Stimulated activated CD8-positive, alpha-beta memory T cell treated with anti-CD3 and anti-CD28 coated beads, Interleukin-2, amount 100 ng/mL, for 48 hours (primary cell): ENCODE measurements at places on chromosomes 3 and 15.

DNA sequence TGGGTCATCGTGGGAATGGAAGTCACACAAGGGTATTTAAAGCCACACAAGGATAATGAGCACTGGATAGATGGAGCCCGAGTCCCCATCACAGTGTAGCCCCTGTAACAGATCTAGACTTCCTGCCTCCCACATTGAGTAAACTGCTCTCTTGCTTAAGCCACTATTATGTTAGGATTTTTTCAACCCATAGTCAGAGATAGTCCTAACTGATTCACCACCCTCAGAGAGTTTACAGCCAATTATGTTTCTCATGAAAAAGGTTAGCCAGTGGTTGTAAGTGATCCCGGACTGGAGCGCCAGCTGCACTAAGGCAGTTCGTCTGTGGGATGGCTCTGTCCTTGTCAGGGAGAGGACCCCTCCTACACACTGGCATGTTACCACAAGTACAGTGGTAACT lies 77.0 kb downstream of the KLF13 start:
- no peak for DNase-seq

GRCh38 chr3:52354676-52355075 lies 38.6 kb downstream of the DNAH1 start:
- DNase-seq = no peak

DNA sequence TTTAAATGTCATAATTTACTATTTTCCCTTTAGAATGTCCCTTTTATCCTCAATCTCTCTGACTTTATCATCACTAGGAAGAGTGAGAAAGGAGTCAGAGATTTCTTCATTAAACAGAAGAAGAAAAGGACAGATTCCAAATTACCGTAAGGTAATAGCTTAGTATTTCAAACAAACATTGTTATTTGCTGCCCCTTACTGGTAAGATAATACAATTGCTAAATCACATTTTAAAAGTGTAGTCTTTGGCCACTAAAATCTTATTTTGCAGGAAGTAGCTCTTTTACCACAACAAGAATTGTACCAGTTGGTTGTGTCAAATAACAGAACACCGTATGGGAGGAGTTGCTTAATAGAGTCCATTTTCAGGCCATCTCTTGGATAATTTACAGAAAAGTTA lies 53.7 kb downstream of the CGGBP1 start:
- DNase-seq = no peak

GRCh38 chr3:23303601-23304217 lies 100.6 kb downstream of the UBE2E2 start:
- no peak for DNase-seq

GRCh38 chr3:173404156-173404555 lies 6.6 kb downstream of the NLGN1 start:
- DNase-seq = no peak

DNA sequence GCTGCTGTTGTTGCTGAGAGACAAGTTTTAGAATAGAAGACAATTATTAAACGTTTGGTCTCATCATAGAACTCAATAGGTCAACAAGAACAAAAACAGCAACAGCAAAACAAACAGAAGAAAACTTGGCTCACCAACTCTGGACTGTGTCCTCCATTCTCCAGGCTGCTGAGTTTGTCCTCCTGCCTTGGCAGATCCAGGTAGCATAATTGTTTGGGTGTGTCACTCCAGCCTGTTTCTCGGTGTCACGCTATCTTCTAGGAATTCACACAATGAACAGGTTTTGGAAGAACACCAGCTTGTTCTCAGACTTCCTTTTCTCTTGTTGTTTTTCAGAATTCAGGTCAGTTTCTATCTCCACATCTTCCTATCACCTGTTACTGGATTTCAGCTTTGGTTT lies 34.7 kb downstream of the ARRDC4 start:
- no peak for DNase-seq

GRCh38 chr15:90530250-90531051 lies 728 bp downstream of the CRTC3 start:
- peak; percentile 29 for DNase-seq

DNA sequence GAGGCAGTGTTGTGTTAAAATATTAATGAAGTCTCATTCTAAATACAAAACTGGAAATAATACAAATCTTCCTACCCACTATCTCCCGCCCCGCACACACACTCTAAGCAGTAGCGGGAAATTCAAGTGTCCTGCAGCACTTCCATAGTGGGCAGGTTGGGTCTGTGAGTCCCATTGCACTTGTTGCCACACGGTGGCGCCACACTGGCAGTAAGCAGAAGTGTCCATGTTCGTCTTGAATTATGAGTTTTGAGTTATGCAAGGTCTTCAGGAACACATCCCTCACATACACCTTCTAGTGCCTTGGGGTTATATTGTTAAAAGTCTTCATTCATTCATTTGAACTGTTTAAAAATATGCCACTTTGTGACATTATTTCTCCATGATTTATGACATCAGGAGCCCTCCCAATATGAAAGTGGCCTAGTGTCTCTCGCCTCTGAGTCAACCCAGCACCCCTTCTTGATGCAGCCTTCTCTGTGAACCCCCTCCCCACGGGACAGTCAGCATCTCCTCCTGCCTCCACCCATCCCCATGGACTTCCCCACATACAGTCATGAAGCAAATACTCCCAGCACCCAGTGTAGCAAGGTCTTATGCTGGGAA lies 17.6 kb upstream of the CCDC174 start:
- DNase-seq = peak; percentile 26

GRCh38 chr15:50219820-50220219 lies 37.8 kb downstream of the SLC27A2 start:
- DNase-seq = no peak

- no peak for DNase-seq
Observed at GRCh38 chr15:81813215-81813614, 232.6 kb downstream of the MEX3B start.

DNA sequence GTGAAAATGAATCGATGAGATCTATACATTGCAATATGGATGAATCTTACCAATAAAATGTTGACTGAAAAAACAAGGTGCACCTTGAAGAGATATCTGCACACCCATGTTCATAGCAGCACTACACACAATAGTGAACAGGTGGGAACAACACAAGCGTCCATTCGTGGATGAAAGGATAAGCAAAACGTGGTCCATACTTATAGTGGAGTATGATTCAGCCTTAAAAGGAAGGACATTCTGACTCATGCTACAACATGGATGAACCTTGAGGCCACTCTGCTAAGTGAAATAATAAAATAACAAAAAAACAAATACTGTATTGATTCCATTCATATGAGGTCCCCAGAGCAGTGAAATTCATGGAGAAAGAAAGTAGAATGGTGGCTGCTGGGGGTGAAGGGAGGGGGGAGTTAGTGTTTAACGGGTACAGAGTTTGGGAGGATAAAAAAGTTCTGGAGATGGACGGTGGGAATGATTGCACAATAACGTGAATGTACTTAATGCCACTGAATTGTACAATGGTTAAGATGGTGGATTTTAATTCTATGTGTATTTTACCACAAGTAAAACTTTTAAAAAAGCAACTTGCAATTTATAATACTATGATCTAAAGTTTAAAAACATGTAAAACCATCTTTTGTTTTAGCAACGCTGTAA lies 35.6 kb downstream of the IQSEC1 start:
- no peak for DNase-seq

- no peak for DNase-seq
Observed at GRCh38 chr3:124033360-124034015, 41.6 kb upstream of the ROPN1 start.

GRCh38 chr15:60134609-60135008 lies 130.5 kb downstream of the FOXB1 start:
- no peak for DNase-seq

- no peak for DNase-seq
Observed at GRCh38 chr3:76129441-76129840, 344.1 kb upstream of the ZNF717 start.

- no peak for DNase-seq
Observed at GRCh38 chr3:57840473-57840872, 84.4 kb downstream of the SLMAP start.

- no peak for DNase-seq
Observed at GRCh38 chr3:150870406-150870805, 34.8 kb downstream of the MINDY4B start.

DNA sequence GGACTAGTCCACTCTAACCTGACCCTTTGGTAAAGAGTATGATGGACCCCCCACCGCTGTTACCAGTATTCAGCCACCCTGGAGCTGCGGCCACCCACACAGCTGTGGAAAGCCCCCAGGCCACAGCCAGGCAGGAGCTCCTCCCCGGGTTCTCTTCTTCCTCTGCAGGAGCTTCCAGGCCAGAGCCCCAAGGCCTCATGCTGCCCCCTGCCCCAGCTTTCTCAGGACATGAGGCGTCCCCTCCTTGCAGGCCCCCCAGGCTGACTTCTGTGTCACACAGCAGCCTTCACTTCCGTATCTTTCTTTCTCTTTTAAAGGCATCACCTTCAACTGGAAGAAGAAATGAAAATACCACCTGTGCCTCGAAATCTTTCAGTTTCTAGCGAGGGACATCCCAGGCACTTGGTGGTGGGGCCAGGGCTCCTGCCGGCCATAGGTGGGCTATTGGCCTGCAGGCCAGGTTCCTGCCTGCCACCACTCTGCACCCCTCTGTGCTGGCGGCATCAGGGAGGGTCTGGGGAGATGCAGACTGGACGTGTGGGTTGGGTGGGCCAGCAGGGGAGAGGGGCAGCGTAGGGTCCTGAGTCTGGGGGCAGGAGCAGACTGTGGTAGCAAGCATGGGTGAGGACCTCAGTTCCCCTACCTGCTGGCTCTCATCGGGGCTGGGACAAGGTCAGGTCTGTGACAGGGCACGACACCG lies 19.9 kb downstream of the KLF13 start:
- no peak for DNase-seq

GRCh38 chr3:136022529-136023263 lies 57.2 kb downstream of the PPP2R3A start:
- no peak for DNase-seq

DNA sequence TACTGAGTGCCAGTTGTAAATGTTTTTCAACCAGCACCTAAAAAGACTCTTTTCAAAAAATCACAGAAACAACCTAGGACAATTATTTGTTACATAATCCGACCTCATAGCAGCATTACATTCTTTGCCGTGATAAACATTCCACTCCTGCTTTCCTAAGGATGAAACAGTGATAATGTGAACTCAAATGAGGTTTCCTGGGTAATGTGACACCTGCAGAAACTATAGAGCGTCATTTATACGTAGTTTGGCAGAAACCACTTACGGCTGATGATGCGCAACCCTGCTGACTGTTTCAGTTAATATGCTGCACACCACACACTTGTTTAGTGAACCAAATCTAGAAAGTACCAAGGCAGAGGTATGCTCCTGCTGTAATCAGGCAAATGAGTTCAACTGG lies 55.8 kb downstream of the SEMA6D start:
- DNase-seq = no peak

DNA sequence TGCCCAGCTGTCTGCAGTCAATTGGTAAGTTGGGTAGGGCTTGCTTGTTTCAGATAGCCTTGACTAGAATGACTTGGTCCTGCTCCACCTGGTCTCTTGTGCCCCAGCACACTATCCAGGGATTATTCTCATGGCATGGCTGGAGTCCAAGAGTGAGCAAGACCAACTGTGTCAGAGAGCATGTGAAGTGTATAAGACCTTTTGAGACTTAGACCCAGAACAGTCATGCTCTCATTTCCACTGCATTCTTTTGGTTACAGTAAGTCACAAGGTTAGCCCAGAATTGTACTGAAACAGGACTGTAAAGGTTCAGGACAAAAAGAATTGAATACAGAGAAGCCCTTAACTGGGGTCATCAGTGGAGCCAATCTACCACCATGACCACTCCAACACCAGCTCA lies 650.8 kb upstream of the ADAMTS9 start:
- no peak for DNase-seq

DNA sequence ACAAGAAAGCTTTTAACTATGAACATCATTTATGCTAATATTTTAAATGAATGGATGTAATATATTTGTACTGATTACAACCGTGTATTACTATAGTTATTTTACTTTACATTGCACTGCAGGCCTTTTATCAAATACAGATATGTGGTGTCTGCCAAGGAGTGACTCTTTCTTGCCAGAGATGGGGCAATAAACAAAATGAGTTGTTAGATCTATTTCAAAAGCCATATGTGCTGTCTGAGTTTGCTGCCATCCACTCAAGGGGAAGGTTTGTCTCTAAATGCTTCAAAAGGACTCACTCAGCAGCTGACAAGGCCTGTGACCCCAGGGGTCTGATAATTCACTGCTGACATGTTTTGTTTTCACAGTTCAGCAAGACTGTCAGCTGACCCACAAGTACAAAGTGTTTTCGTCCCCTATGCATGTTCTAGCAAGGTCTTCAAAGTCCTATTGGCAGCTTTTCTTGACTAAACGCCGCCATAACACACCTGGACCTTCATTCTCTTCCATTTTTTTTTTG lies 41.3 kb upstream of the ZBED2 start:
- no peak for DNase-seq

DNA sequence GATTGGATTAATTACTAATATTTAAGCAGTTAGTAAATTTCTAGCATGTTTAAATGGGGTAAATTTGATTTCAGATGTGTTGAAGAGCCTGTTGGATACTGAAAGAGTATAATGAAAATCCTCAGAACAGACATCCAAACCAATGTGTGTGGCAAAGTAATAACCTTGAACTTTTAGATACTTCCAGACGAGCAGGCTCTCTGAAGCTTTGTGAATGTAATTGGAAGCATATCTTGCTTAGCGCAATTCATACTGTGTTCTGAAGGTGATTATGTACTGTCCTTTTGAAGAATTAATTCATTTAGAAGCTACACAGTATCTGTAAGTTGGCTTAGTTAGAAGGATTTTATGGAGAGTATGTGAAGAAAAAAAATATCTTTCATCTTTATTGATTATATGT lies 161.8 kb downstream of the CBLB start:
- DNase-seq = no peak

DNA sequence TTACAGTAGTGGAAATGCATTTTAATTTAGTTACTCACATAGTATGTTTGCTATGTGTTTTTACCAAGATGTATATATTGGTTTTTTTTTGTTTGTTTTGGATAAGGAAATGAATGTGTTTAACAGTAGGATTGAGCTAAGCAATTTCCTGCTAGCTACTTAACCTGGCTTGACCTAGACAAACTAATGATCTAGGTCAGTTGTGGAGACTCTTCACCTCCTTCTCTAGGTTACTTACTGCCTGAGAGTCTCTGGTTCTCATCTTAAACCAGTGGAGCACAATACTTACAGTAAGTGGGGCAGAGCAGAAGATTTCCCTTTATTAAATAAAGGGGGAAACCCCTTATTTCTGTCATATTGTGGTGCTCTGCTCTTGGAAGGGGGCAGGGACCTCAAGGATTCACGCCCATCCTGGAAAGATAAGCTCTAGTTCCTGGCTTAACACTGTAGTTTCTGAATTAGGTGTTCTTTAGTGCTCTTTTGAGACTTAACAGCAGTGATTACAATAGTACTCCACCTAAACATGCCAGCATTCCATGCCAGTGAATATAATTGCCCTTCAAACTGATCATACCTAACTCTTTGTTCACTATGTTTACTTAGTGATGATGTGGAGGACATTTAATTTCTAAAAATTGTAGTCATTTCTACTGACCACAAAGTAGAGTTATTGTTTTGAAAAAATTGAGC lies 79.9 kb downstream of the UBP1 start:
- DNase-seq = no peak

- no peak for DNase-seq
Observed at GRCh38 chr3:47161983-47162696, 1.8 kb downstream of the SETD2 start.
